ENCODE measurements at places on chromosomes 2 and 18.
A peak's percentile ranks its signal among the peaks of the same experiment; 100 is the strongest.

- DNase-seq: peak; percentile 90
Measured at GRCh38 chr2:11477994-11478393, 12.0 kb upstream of the E2F6 start.

DNA sequence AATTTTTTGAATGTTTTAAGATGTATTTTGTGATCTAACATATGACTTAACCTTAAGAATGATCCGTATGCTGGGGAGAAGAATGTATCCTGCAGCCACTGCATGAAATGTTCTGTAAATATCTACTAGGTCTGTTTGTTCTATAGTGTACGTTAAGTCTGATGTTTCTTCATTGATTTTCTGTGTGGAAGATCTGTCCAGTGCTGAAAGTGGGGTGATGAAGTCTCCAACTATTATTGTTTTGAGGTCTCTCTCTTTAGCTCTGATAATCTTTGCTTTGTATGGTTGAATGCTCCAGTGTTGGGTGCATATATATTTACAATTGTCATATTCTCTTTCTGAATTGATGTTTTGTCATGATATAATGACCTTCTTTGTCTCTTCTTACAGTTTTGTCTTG, 82.5 kb upstream of the LHCGR start:
- DNase-seq: no peak

DNA sequence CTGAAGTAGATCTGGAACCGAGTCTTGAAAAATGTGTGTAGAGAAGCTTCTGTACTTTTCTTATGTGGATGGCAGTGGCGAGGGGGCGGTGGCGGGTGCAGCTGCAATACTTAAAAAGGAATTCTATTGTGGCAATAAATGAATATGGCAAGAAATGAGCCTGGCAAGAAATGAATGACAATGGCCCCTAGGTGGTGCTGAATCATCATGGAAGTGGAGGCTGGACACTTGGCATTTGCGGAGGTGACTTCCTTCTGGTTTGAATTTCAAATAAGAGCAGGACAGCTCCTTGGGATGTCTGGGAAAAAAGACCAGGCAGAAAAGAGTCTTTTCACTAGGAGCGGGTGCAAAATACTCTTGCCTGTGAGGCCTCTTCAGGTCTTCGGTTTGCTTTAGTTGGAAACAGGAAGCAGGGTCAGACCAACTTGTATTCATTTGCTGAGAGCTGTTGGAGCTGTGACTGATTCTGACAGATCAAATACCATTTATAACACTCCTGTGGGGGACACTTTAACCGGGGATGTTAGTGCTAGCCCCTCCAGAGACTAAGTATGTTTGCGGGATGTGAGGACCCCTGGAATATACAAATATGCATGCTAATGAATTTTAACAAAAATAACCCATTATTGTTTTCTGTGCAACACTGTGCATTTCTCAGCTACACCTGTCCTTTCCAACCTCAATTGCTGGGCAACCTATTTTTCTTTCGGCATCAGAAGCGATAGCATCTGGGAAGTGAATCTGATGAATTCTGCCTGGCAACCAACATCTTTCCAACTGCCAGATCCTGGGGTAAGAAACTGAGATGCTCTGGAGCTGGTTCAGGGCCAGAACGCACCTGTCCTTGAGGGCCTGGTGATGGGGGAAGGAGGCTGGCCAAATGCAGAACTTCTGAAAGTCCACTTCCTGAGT, 35.4 kb downstream of the FASTKD2 start:
- DNase-seq: peak; percentile 86

DNA sequence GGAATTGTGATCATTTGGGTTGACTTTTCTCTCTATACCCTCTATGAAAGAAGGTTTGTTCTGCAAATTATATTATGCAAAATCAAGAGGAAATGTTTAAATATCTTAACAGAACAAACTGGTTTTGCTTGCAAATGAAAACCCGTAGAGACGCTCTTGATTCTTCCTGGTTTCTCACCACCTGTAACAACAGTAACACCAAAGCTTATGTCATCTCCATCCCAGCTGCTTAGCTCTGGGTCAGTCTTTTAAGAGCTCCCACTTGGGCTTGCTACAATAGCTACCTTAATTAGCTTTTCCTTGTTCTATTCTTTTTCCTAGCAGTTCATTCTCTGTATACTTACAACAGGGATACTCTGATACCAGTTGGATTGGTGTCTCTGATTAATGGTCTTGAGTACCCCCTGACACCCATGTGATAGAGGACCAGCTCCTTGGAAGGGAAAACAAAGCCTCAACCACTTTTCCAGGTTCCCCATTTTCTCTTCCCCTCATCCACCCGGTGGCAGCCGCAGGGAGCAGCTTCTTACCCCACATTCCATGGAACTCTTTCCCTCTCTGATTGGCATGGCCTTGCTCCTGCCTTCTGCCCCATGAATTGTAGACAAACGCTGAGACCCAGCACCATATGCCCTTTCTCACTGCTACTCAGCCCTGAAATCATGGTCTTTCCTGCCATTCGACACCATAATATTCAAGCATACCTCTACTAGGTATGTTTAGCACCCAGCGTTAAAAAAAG, 27.7 kb downstream of the TMEM182 start:
- DNase-seq: no peak

GRCh38 chr2:218985021-218985324, at the start of gene FEV:
FEV (minus strand) TSS chr2:218985184; CDS start chr2:218985075, 109 bp downstream.
- no peak for DNase-seq

DNA sequence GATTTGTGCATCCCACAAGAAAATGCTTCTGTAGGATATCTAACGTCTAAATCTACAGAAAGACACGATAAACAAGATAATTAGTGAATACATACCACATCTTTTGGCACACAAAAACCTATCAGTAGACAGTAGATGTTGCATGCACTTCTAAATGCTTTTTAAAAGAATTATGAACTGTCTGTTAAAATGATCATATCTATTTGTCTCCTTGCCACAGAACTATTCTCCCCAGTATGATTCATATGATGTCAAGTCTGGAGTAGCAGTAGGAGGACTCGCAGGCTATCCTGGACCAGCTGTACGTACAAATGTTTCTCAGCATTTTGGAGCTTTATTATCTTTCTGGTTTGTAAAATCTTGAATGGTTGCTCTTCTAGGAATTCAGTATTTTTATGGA, 12.7 kb downstream of the COL3A1 start:
- no peak for DNase-seq

- DNase-seq: no peak
Measured at GRCh38 chr2:203934041-203934492, 2.5 kb upstream of the ICOS start.

DNA sequence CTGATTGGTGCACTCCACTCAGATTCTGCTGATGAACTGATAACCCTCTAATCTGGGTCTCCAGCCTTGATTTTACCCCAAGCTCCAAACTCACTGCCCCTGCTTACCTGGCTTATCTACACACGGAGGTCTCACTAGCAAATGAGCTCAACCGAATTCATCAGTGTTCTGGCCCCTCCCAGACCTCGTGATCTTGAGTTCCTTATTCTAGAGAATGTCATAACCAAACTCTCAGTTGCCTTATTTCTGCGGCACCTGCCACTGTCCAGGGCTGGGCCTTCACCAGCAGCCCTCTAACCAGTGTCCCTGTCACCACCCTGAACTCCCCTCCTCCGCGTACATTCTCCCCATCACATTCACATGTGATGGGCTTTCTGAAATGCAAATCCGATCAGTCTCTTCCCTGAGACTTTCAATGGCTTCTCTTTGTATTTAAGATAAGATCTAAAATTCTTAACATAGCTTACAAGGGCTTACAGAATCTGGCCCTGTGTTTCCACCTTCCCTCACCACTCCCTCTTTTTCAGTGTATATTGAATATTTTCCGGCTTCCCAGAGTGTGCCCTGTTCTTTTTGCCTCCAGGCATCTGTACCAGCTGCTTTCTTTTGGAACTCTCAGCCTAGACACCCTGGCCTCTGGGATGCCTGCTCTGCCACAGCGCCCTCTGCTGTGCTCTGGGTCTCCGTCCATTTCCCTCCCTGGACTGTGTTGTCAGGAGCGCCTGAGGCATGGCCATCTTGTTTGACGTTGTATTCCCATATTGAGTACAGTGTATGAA, 31.1 kb downstream of the NAB1 start:
- peak; percentile 43 for DNase-seq

GRCh38 chr2:142176941-142177340, 46.1 kb upstream of the LRP1B start:
- DNase-seq: no peak

DNA sequence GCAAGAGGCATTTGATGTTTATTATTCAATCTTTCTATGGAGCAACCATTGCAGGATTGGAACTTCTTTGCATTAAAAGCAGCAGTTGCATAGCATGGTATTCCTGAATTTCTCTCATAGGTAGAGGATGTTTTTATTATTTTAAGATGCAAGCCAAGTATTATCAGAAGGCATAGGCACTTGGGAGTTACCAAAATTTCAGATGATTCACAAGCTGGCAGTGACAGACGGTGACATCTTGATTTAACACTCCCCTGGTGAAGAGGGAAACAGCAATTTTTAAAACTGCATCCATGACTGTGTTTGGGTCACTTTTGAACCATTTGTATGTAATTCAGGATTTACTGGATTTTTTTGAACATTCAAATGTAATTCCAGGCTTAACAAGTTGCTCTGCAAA, 654.3 kb downstream of the SLC4A3 start:
- no peak for DNase-seq

DNA sequence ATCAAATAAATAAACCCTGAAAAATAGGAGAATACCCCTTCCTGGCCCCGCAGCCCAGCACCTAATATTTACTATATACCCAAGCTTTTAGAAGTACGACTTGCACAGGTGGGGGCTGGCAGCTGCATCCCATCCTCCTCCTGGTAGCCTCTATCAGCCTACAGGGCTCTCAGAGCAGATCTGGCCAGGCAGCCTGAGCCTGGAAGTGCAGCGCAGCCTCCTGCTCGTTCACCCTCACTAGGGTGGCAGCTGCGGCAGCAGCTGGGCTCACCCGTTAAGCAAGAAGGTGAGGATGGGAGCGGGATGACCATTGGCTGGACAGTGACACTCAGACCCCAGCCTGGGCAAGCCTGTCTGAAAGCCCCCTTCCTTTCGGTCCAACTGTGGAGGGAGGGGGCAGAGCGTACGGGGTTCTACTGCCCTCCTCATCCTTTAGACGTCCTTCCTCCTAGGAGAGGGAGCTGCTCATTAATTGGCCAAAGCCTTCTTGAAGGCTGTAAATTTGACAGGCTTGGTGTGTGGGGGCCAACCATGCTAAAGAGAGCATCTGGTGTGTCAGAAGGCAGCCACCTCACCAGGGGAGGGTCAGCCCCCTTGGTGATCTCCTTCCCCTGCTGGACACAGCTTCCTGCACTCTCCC, 23.3 kb downstream of the MPHOSPH10 start:
- DNase-seq: no peak

- DNase-seq: peak; percentile 62
Measured at GRCh38 chr18:48019557-48020325, 89.3 kb upstream of the SMAD2 start.

DNA sequence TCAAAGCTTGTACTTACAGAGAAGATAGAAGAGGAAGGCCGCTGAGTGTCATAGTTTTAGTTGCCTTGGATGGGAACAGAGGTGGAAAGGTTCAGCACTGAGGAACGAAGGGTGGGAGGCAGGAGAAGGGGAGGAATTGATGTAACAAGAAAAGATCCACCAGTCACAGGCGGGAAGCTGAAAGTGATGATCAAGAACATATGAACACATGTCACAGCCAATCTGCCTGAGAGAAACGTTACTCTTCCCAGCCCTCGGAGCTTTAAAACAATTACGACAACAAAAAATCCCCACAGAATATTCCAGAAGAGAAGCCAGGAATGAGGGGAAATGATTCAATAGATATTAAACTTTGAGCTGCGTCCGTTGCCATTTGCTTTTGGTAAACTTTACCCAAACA, 87.1 kb downstream of the TSHZ1 start:
- no peak for DNase-seq

DNA sequence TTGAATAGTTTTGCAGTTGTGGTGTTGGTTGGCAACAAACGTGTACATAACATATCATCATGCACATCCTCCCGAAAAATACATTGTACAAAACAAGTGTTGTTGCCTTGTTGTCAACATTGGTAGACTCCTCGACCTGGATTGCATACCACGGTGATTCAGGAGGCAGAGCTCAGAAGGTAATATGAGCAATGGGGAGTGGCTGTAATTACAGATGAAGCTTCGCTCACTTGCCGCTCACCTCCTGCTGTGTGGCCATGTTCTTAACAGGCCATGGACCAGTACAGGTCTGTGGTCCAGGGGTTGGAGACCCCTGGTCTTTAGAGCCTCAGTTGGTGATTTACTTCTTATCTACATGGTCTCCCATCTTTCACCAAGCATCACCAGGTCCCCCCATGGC, 1423.2 kb upstream of the NXPH2 start:
- no peak for DNase-seq

GRCh38 chr2:224545884-224546644, 39.1 kb downstream of the CUL3 start:
- no peak for DNase-seq

GRCh38 chr2:70144443-70145143, 46.2 kb downstream of the C2orf42 start:
- DNase-seq: no peak

GRCh38 chr2:52897511-52898044, 870.0 kb upstream of the CHAC2 start:
- DNase-seq: no peak

GRCh38 chr18:845152-845819, 33.2 kb upstream of the YES1 start:
- peak; percentile 49 for DNase-seq

- no peak for DNase-seq
Measured at GRCh38 chr2:63081404-63081803, 30.8 kb downstream of the OTX1 start.

DNA sequence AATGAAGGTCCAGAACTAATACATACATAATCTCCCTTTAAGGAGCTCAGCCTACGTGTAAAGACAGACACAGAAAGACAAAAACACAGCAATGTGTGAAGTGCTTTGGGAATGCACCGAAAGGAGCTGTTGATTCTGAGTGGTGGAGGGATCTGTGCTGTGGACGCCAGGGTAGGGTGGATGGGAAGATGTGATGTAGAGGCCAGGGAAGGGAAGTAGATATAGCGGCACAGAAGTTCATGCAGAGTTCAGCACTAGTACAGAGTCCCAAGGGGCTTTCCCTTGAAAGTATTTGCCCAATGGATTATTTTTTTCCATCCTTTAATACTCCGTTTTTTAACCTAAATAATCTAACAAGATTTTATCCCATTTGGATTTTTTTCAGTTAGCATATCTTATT, 32.1 kb upstream of the DOCK10 start:
- DNase-seq: peak; percentile 11

- DNase-seq: no peak
Measured at GRCh38 chr2:225479386-225479785, 79.9 kb downstream of the NYAP2 start.

GRCh38 chr18:45690975-45691815, 32.8 kb upstream of the SLC14A1 start:
- peak; percentile 90 for DNase-seq

GRCh38 chr18:33706391-33706790, 128.4 kb downstream of the ASXL3 start:
- DNase-seq: no peak

DNA sequence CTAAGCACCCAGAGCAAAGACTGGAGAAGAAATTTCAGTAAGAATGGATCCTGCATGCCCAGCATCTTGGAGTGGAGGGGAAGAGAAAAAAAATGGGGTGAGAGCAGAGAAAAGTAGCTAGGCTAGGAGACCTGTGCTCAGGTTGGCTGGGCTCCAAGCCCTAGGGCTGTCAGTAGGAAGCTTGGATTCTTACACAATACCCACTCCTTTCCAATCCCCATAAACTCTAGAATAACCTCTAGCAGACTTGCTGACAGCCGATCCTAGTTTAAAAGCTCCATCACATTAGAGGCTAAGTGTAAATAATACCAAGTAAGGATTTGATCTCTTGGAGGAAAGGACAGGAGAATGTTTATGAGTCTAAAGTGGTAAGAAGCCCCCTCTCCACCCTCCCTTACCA, 46.2 kb upstream of the NABP1 start:
- peak; percentile 57 for DNase-seq

- peak; percentile 25 for DNase-seq
Measured at GRCh38 chr2:206783718-206784117, 18.3 kb downstream of the FASTKD2 start.
